Naive thymus-derived CD8-positive, alpha-beta T cell (primary cell): ENCODE measurements at places on chromosomes 16 and 17. TPM values are rescaled to one million over a fixed set of nuclear protein-coding genes. Genes with fewer than 3 reads are reported as not detected.

GRCh38 chr16:11108466-11108805, 147.6 kb downstream of the SOCS1 start:
- DNase-seq = no peak
- no peak overlapping the region for H3K4me3 ChIP-seq
- peaks cover 32% of the 10 kb centered on the region for H3K4me1 ChIP-seq
- peaks cover 10% of the 10 kb centered on the region for H3K36me3 ChIP-seq
- H3K27ac ChIP-seq = no peak overlapping the region

DNA sequence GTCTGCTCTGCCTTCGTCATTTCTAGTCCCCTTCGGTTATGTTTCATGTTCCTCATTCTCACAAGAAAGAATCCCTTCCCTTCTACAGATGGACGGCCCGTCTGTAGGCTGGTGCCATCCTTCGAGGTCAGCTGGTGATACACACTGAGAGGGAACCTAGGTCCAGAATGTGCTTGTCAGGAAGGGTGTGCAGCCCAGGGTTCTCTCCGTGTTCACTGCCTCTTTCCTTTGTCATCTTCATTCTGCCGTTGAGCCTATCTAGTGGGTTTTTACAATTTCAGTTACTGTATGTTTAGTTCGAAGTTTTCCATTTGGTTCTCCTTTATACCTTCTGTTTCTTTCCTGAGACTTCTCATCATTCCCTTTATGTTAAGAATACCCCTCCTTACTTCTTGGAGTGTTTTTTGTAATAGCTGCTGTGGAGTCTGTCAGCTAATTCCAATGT, 18.9 kb downstream of the KIAA0513 start:
- H3K27me3 ChIP-seq = peaks cover 1% of the 10 kb centered on the region
- peak overlapping the region; percentile 87 for H3K27ac ChIP-seq
- H3K36me3 ChIP-seq = peaks cover 2% of the 10 kb centered on the region
- DNase-seq = no peak
- H3K4me1 ChIP-seq = peaks cover 24% of the 10 kb centered on the region

DNA sequence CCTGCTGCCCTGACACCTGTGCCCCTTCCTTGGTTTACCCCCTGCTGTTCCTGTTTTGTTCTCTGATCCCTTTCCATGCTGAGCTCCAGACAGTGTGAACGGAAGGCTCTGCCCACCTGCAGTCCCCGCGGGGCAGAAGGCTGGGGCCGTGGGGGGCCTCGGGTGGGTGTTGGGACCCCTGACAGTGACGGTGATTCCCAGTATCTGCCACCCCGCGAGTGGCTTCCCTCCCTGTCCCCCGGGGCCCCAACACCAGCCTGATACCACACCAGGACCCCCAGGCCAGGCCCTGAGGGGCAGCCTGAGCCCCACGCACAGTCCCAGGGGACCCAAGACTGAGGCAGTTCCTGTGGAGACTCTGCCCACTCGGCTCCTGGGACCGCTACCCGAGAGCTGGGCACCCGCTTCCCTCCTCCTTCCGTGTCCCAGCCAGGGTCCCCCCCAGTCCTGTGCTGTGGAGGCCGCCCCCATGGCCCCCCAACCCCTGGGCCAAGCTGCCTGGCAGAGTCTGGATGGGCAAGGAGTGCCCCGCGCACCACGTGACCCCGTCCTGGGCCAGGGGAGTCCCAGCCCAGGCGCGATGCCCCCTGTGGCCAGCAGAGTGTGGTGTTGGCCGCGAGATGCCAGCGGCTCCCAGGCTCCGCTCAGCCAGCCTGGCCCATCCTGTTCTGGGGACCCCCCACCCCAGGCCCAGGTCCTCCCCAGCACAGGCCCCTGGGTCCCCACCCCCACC, 10.0 kb upstream of the C1QTNF8 start:
- peak; percentile 26 for DNase-seq
- H3K27me3 ChIP-seq = no peaks in the 10 kb centered on the region
- H3K36me3 ChIP-seq = no peaks in the 10 kb centered on the region
- no peaks in the 10 kb centered on the region for H3K4me1 ChIP-seq
- H3K27ac ChIP-seq = no peak overlapping the region
- H3K4me3 ChIP-seq = no peak overlapping the region

DNA sequence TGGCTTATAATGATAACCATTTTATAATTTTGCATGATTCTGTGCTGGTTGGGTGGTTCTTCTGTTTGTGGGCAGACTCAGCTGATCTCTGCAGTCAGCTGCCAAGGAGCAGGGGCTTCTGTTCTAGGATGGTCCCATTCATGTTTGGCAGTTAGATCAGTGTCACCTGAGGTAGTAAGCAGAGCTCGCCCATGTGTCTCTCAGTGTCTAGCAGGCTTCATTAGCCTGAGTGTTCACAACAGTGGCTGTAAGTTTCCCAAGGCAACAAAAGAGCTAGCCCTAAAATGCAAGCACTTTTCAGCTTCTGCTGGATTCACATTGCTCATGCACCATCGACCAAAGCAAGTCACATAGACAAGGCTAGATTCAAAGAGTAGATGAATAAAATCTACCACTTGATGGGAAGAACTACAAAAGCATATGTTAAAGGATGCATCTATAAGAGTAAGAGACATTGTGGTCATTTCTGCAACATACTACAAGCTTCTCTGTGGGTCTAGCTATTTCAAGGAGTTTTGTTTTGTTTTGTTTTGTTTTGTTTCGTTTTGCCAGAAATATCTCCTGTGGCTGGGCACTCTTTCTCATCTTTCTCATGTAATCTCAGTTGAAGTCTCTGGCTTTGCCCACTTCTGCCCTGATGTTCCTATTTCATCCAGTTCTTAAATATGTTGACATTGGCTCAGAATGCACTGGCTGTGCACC, 180.8 kb downstream of the HS3ST4 start:
- H3K36me3 ChIP-seq = no peaks in the 10 kb centered on the region
- H3K27me3 ChIP-seq = peaks cover 20% of the 10 kb centered on the region
- no peaks in the 10 kb centered on the region for H3K4me1 ChIP-seq

DNA sequence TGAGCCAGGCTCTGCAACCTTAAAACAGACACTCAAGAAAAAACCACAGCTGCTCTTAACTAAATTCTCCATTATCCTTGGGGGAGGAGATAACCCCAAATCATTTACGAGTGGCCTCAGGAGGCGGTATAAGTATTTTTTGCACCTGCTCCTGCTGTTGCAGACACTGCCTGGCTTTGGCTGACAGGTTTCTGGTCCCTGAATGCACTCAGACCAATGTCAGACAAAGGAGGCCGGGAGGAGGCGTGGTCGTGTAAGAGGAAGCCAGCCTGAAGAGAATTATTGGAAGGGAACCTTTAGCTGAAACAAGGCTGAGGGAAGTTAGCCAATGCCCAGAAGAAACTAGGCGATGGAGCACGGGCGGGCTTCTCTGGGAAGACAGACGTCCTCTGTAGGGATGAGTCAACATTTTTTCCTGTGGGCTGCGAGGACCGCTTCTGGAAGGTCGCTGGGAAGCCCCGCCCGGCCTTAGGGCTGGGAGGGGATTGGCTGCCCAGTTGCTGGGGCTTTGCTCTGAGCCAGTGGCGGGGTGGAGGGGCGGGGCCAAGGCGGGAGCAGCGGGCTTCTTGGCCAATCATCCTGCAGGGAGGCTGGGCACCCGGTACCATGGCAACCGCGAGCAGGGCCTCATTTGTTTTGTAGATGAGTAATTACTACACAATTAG, 82.3 kb downstream of the CCDC182 start:
- H3K4me3 ChIP-seq = no peak overlapping the region
- peak overlapping the region; percentile 40 for H3K27ac ChIP-seq
- peaks cover 27% of the 10 kb centered on the region for H3K4me1 ChIP-seq
- no peaks in the 10 kb centered on the region for H3K27me3 ChIP-seq
- no peak for DNase-seq

GRCh38 chr17:76504117-76504516, 2.9 kb upstream of the RHBDF2 start:
- H3K4me1 ChIP-seq = peaks cover 38% of the 10 kb centered on the region
- H3K4me3 ChIP-seq = no peak overlapping the region
- no peak overlapping the region for H3K27ac ChIP-seq
- H3K36me3 ChIP-seq = no peaks in the 10 kb centered on the region
- no peaks in the 10 kb centered on the region for H3K27me3 ChIP-seq

GRCh38 chr16:22250522-22250921, 44.4 kb downstream of the EEF2K start:
- no peak overlapping the region for H3K27ac ChIP-seq
- H3K27me3 ChIP-seq = no peaks in the 10 kb centered on the region
- no peak overlapping the region for H3K4me3 ChIP-seq
- DNase-seq = no peak
- H3K4me1 ChIP-seq = no peaks in the 10 kb centered on the region
- H3K36me3 ChIP-seq = peaks cover 8% of the 10 kb centered on the region

- H3K36me3 ChIP-seq = peaks cover 4% of the 10 kb centered on the region
- H3K27ac ChIP-seq = peak overlapping the region; percentile 31
- no peak for DNase-seq
Measured at GRCh38 chr17:65027305-65027704, 29.2 kb downstream of the GNA13 start.

CCL7 gene
- not detected for total RNA-seq

COQ7 gene
- total RNA-seq = 22.7 TPM

FOXJ1 gene
- total RNA-seq = 3.7 TPM
